ENCODE measurements at places on chromosomes 12 and 14.

GRCh38 chr12:73301530-73301929 lies 1029.4 kb downstream of the TRHDE start:
- no peak for DNase-seq

DNA sequence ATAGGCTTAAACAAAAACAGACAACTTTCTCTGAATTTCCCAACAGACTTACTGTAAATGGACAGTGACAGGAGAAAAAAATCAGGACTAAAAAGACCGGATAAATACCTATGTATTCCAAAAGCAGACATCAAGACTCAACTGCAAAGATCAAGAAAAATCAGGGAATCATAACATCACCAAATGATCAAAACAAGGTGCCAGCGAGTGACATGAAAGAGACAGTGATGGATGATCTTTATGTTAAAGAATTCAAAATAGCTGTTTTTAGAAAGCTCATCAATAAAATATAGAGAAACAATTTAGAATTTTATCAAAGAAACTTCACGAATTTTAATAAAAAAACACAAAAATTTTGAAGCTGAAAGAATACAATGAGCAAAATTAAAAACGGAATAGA lies 952.5 kb upstream of the ATXN7L3B start:
- no peak for DNase-seq

DNA sequence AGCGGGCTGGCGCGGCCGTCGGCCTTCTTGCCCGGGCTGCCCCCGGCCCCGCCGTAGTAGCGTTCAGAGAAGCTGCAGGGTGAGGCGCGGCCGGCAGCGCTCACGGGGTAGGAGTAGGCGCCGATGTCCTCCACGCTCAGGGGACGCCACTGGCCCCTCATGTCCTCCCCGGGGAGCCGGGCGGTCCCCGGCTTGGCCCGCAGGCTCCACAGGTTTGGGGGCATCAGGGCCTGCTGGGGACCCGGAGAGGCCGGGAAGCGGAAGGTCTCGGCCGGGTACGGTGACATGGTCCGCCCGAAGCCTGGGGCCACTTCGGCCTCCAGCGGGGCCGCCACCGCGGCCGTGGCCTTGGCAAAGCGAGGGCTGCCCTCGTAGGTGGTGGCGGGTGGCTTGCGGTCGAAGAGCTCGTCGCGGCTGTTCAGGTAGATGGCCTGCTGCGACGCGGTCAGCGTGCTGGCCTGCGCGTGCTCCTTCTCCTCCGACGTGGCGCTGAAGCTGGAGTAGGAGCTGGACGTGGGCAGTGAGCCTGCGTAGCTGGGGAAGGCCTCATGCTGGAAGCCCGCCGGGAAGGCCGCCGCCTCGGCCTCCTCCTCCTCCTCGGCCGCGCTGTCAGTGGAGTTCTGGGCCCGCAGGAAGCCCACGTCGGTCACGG lies 48.7 kb downstream of the BEGAIN start:
- DNase-seq, result no peak

GRCh38 chr14:74840603-74841030 lies 35.3 kb downstream of the PROX2 start:
- DNase-seq, result no peak

DNA sequence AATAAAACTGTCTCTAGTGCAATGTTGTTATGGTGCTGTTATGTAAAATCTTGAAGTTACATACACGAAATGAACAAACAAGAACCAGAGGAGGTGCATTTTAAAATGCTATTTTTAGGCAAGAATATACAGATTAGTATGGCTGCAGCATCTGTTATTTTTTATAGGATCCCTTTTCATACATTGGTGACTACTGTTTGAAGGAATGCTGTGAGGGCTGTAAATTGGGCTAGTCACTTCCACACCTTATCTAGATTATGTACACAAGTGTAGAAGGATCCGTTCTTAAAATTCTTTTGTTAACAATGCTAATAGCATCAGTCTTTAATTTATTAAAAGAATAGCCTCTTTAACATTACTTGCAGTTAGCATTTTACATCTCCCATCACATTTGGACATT lies 284.3 kb upstream of the MDGA2 start:
- no peak for DNase-seq

GRCh38 chr12:80268924-80269749 lies 169.8 kb downstream of the OTOGL start:
- peak; percentile 16 for DNase-seq

- peak; percentile 46 for DNase-seq
These were observed 14.3 kb upstream of the ZFP36L1 start for GRCh38 chr14:68807148-68807600.

GRCh38 chr14:101005447-101005846 lies 101.9 kb upstream of the RTL1 start:
- no peak for DNase-seq

GRCh38 chr14:105065280-105066228 lies at the start of gene GPR132:
GPR132 (minus strand) TSS chr14:105065430; CDS start chr14:105055420, 10,010 bp downstream.
- no peak for DNase-seq

GRCh38 chr12:60501124-60501729 lies 905.4 kb downstream of the SLC16A7 start:
- DNase-seq, result no peak

DNA sequence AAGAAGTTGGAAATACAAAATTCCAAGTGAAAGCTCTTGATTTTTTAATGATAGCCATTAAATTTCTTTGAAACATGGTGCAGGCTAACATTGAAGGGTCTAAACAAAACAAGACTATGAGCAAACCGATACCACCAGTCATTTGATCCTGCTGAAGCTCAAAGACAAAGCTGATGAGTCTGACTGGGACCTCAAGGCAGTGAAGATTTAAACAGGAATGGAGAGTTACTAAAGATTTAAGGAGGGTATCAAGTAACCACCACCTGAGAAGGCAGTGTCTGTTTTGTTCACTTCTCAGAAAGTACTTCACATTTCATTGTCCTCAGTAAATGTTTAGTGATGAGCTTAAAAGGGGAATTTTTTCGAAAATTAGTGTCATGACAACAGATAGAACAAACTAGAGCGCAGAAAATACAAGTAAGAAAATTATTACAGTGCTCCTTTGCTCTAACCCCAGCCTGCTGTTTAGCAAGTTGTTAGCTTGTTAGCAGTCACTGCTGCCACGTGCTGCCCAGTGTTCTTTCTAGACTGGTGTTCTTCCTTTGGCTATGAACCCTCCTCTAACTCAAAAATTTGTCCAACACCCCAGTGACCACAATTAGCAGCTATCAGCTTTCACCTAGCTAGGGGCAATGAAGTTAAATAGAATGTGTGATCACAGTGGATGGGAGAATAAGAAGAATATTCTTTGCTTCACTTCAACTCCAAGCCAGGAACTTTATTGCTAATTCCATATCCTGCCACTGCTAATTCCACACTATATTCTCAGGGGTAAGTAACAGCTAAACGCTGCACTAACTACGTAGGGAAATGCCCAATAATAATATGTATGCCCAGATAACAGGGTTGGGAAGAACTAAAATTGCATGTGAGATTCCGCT lies 41.1 kb downstream of the YAF2 start:
- DNase-seq, result no peak

GRCh38 chr12:113747017-113747416 lies 219.1 kb downstream of the RBM19 start:
- DNase-seq, result peak; percentile 9

GRCh38 chr12:55044135-55044534 lies 24.4 kb downstream of the NEUROD4 start:
- no peak for DNase-seq

DNA sequence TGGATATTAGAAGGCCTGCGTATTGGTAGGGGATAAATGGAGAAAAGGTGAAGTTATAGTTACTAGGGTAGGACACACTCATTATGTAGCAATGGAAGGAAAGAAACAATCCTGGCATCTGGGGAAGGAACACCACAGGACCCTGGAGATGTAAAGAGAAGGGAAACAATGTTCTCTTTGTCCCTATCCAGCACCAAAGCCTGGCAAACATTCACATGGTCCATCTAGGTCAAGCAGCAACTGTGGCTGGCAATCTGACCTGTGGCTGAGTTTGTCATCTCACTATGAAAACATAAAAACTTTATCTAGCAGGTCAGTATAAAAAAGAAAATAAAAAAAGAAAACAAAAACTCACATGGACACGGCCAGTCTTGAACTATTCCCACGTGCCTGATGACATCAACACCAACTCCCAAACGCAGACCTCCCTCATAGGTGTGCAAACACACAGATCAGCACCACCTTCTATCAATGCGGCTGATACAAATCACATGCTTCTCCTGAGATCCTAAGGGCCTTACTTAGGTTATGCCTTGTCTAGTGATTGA lies 2.6 kb downstream of the POMT2 start:
- no peak for DNase-seq

- no peak for DNase-seq
These were observed 31.3 kb downstream of the GABARAPL1 start for GRCh38 chr12:10243818-10244520.

GRCh38 chr12:131994589-131994988 lies 44.8 kb downstream of the EP400 start:
- no peak for DNase-seq

DNA sequence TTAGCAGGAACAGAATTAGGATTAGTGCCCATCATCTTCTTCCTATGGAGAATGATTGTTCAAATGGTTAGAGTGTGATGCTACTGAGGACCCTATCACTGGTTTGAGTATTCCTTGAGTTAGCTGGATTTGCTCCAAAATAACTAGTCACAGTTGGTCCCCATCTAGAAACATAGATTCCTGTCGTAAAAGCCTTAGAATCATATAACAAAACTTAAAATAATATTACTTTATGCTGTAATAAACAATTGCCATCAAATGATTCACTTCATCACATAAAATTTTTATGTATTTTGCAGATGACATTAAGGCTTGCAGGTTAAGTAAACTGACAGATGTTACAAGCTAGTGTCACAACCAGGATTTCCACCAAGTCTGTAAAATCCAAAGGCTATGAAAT lies 209.8 kb downstream of the CCER1 start:
- no peak for DNase-seq

Measured in HT-29 (cell line).